Smooth muscle cell of the coronary artery (primary cell): ENCODE measurements at places on chromosomes 1 and 21. TPM values are rescaled to one million over a fixed set of nuclear protein-coding genes. Genes with fewer than 3 reads are reported as not detected.

The PROX1 gene
- total RNA-seq, result under 0.01 and 0.30 TPM in 2 replicates

The AK5 gene
- 14.3 and 46.1 TPM in 2 replicates for total RNA-seq

The HES3 gene
- total RNA-seq, result not detected in 2 replicates

The E2F2 gene
- 0.15 TPM in 1 of 2 replicates, not detected in the other for total RNA-seq

The YBEY gene
- 10.8 and 16.5 TPM in 2 replicates for total RNA-seq

The ADCY10 gene
- under 0.01 and 0.12 TPM in 2 replicates for total RNA-seq

The SPATA17 gene
- 0.45 and 1.4 TPM in 2 replicates for total RNA-seq

The SLC45A3 gene
- total RNA-seq, result 0.82 and 5.9 TPM in 2 replicates

The CELA2A gene
- not detected in 2 replicates for total RNA-seq

The C1orf35 gene
- total RNA-seq, result 3.9 and 6.9 TPM in 2 replicates

The PRKCZ gene
- 0.60 and 9.1 TPM in 2 replicates for total RNA-seq

The BEST4 gene
- 0.08 TPM in 1 of 2 replicates, not detected in the other for total RNA-seq

The SLC26A9 gene
- total RNA-seq, result 0.08 TPM in 1 of 2 replicates, not detected in the other

The SELP gene
- 1.7 TPM in 1 of 2 replicates, not detected in the other for total RNA-seq

The OR2L13 gene
- total RNA-seq, result not detected in 2 replicates

The GREM2 gene
- total RNA-seq, result 6.5 and 18.4 TPM in 2 replicates

The CFHR2 gene
- total RNA-seq, result not detected in 2 replicates

The FCGR2B gene
- total RNA-seq, result not detected in 2 replicates

The DDAH1 gene
- 17.8 and 32.2 TPM in 2 replicates for total RNA-seq

The SLAMF7 gene
- not detected in 2 replicates for total RNA-seq

The PMVK gene
- total RNA-seq, result 10.2 and 11.4 TPM in 2 replicates

The LINGO4 gene
- total RNA-seq, result not detected in 2 replicates

The ITLN2 gene
- total RNA-seq, result 0.82 and 1.5 TPM in 2 replicates

The WASF2 gene
- total RNA-seq, result 9.5 and 13.8 TPM in 2 replicates

The KRTAP22-1 gene
- total RNA-seq, result not detected in 2 replicates

The WNT3A gene
- not detected in 2 replicates for total RNA-seq

The GNG12 gene
- total RNA-seq, result 70.4 and 130 TPM in 2 replicates

The KIF21B gene
- under 0.01 and 0.23 TPM in 2 replicates for total RNA-seq

The SPRR1B gene
- total RNA-seq, result not detected in 2 replicates
